CD4-positive, CD25-positive, alpha-beta regulatory T cell (primary cell): ENCODE measurements at places on chromosomes 11 and 22.

DNA sequence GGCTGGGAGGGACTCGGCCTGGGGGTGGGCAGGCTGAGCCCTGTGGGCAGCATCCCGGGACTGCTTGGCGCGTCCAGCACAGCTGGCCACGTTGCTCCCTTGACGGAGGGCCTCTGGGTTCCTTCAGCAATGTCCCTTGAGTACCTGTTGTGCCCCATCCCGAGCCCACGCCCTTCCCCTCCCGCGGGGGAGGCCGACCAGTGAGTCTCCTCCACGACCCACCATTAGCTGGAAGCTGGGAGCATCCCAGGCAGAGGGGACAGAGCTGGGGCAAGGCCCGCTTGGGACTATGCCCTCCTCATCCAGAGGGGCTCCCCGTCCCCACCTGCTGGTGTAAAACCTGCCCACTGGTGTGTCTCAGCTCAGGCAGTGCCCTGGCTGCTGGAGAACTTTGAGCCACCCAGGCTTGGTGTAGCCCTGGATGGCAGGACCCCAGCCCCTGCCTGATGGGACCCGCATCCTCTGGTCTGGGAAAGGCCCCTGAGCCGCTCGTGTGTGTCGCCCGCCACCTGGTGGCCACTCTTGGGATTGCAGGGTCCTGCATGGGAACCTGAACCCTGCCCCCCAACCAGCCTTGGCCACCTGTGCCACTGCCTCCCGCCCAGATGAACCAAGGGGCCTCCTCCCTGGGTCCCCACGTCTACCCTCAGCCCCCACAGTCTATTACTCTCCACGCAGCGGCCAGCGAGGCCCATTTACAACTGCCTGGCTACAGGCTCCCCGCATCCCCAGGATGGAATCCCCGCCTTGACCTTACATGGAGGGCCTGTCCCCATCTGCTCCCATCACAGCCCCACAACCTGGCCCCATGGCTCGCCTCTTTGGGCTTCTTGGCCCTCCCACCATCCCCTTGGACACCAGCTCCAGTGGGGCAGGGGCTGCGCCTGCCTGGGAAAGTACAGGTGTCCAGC is 16.6 kb upstream of the ARHGAP8 start:
- no peak overlapping the region for H3K27ac ChIP-seq
- DNase-seq: peak; percentile 70
- H3K36me3 ChIP-seq: peaks cover 3% of the 10 kb centered on the region
- H3K27me3 ChIP-seq: no peaks in the 10 kb centered on the region
- H3K4me1 ChIP-seq: no peaks in the 10 kb centered on the region

DNA sequence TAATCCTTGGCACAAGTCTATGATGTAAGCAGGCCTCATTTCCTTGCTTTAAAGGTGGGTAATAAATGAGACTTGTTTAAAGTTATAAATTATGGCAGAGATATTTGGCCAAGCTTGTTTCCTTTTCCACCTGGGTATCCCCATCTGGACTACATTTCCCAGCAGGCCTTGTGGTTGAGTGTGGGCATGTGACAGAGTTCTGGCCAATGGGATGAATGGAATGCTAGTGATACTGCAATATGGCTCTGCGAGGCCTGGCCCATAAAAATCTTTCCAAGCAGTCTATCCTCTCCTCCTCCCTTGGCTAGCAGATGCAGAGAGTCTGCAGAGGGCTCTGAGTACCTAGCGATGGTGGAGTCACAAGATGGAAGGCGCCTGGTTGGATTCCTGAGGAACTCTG is 102.5 kb downstream of the TIMP3 start:
- DNase-seq: peak; percentile 21
- no peaks in the 10 kb centered on the region for H3K4me1 ChIP-seq
- no peaks in the 10 kb centered on the region for H3K27me3 ChIP-seq
- no peaks in the 10 kb centered on the region for H3K36me3 ChIP-seq

DNA sequence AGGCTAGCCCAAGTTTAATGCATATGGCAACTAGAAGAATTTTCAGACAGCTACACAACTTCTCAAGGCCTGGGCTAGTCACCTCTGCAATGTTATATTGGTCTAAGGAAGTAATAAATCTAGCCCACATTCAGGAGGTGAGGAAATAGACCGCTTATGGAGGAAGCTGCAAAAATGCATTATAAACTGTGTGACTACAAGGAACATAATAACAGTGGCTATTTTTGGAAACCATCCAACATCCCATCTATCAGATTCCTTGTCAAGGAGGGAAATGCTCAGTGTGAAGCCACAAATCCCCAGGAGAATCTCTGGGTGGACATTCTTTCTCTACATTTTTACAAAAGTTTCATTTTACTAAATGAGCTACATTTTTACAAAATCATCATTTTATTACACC is 76.1 kb downstream of the BBOX1 start:
- H3K27me3 ChIP-seq: no peaks in the 10 kb centered on the region
- no peaks in the 10 kb centered on the region for H3K4me1 ChIP-seq
- H3K27ac ChIP-seq: no peak overlapping the region
- H3K4me3 ChIP-seq: no peak overlapping the region

DNA sequence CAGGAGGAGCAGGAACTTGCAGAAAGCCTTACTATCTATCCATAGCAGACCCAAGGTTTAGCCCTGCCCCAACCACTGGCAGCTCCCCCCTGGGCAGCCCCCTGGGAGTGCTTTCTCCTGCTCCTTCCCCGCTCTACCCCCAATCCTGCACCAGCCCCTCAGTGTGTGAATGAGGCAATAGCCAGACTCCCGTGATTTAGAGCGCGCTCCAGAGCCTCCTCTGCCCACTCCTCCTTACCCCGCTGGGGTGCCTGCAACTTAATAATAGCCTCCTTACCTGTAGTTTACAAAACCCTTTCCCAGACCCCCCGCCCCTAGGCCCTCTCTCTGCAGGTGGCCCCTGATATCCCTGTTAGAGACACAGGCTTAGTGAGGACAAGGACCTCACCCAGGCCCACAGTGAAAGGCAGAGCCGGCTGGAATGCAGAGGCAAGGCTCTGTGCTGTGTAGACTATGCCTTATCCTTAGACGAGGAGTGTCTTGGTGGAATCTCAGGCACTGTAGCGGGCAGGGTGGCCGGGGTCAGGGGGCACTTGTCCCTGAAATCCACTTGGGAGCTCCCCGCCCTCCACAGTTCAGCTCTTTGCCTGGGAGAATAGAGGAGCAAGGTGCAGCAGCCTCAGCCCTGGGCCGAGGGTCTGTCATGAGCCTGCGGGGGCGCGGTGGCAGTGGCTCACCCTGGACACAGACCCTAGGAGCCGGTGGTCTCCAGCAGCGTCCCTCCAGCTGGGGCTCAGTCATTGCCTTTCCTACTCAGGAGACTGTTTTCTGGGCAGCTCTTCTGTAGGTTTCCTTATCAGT is 4.3 kb upstream of the CARNS1 start:
- H3K36me3 ChIP-seq: peaks cover 15% of the 10 kb centered on the region
- no peak for DNase-seq
- H3K27ac ChIP-seq: peak overlapping the region; percentile 57
- H3K27me3 ChIP-seq: no peaks in the 10 kb centered on the region
- no peak overlapping the region for H3K4me3 ChIP-seq
- H3K4me1 ChIP-seq: peaks cover 93% of the 10 kb centered on the region

DNA sequence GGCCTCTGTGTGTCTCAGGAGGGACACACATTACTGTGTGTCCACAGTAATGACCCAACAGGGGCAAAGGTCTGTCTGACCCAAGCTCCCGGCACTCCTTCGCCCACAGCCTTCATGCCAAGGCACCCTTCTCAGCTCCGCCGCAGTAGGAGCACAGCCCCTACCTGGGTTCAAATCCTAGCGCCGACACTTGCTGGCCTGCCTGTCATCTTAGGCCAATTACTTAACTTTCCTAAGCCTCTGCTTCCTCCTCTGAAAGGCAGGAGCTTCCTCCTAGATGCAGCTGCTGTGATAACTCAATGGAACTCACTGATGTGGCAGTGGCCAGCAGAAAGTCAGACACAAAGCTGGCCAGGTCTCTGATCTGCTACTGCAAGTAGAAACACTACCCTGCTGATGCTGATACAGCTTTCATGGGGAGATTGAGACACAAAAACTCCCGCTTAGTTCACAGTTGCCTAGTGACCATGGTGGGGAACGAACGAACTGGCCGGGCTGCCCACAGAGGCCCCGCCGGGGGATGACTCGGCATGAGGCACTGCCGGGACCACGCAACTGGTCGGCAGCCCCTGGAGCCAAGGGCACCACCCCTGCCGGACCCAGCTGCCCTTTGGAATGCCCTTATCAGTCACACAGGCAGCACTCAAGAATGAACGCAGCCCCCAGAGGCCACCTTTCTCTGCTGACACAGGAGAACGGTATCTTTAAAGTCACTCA is 8.1 kb downstream of the EHD1 start:
- H3K36me3 ChIP-seq: peaks cover 68% of the 10 kb centered on the region
- H3K4me1 ChIP-seq: peaks cover 96% of the 10 kb centered on the region
- no peak for DNase-seq
- H3K27me3 ChIP-seq: no peaks in the 10 kb centered on the region

- peaks cover 15% of the 10 kb centered on the region for H3K4me1 ChIP-seq
- no peaks in the 10 kb centered on the region for H3K27me3 ChIP-seq
- H3K36me3 ChIP-seq: no peaks in the 10 kb centered on the region
- no peak for DNase-seq
- H3K27ac ChIP-seq: no peak overlapping the region
Measured at GRCh38 chr11:34238966-34239365, 118.8 kb downstream of the ABTB2 start.
